ENCODE measurements at places on chromosomes 13 and 19. TPM values are rescaled to one million over a fixed set of nuclear protein-coding genes. Genes with fewer than 3 reads are reported as not detected.

The ZNF93 gene
- total RNA-seq = 0.69 TPM

The ZNF563 gene
- total RNA-seq = 0.84 TPM

The JAK3 gene
- 4.0 TPM for total RNA-seq

The MTUS2 gene
- total RNA-seq = not detected

The ATP4A gene
- total RNA-seq = not detected

The FXYD7 gene
- 0.58 TPM for total RNA-seq

The LILRA1 gene
- total RNA-seq = 0.32 TPM

The GFY gene
- not detected for total RNA-seq

The ZNF235 gene
- 2.6 TPM for total RNA-seq

The SYNGR4 gene
- total RNA-seq = not detected

The CYP2S1 gene
- 0.50 TPM for total RNA-seq

The PLPPR3 gene
- not detected for total RNA-seq

The ABCC4 gene
- 4.3 TPM for total RNA-seq

The ZFR2 gene
- not detected for total RNA-seq

The ZNF582 gene
- total RNA-seq = 1.1 TPM

The FFAR3 gene
- 0.22 TPM for total RNA-seq

The PHLDB3 gene
- total RNA-seq = 4.5 TPM

The RAB3D gene
- 4.0 TPM for total RNA-seq

The NKPD1 gene
- not detected for total RNA-seq

The TEX101 gene
- total RNA-seq = not detected

The MEDAG gene
- 4.6 TPM for total RNA-seq

The GIPR gene
- not detected for total RNA-seq

The UHRF1 gene
- 1.8 TPM for total RNA-seq
